Caki2 (cell line): ENCODE measurements at places on chromosomes 13 and 19.

GRCh38 chr19:16259385-16260159 lies 61.9 kb downstream of the AP1M1 start:
- DNase-seq: no peak

GRCh38 chr19:38142176-38143035 lies 81.6 kb downstream of the DPF1 start:
- no peak for DNase-seq

GRCh38 chr13:78638216-78638615 lies 20.7 kb downstream of the OBI1 start:
- no peak for DNase-seq

GRCh38 chr13:25902891-25903341 lies 148.9 kb downstream of the SHISA2 start:
- no peak for DNase-seq
